ENCODE measurements at places on chromosomes 12 and 14. TPM values are rescaled to one million over a fixed set of nuclear protein-coding genes. Genes with fewer than 3 reads are reported as not detected.

The OR10P1 gene
- total RNA-seq, result not detected

The CMKLR1 gene
- total RNA-seq, result 0.09 TPM

The PTCSC3 gene
- total RNA-seq, result not detected

The KRT79 gene
- total RNA-seq, result not detected

The SYNDIG1L gene
- total RNA-seq, result not detected

The BICDL1 gene
- total RNA-seq, result under 0.01 TPM

The TAPBPL gene
- total RNA-seq, result 11.0 TPM

The GDF11 gene
- total RNA-seq, result 1.4 TPM

The KRT6B gene
- total RNA-seq, result not detected

The FAM181A gene
- total RNA-seq, result not detected
